ENCODE measurements at places on chromosomes 7 and 10.

DNA sequence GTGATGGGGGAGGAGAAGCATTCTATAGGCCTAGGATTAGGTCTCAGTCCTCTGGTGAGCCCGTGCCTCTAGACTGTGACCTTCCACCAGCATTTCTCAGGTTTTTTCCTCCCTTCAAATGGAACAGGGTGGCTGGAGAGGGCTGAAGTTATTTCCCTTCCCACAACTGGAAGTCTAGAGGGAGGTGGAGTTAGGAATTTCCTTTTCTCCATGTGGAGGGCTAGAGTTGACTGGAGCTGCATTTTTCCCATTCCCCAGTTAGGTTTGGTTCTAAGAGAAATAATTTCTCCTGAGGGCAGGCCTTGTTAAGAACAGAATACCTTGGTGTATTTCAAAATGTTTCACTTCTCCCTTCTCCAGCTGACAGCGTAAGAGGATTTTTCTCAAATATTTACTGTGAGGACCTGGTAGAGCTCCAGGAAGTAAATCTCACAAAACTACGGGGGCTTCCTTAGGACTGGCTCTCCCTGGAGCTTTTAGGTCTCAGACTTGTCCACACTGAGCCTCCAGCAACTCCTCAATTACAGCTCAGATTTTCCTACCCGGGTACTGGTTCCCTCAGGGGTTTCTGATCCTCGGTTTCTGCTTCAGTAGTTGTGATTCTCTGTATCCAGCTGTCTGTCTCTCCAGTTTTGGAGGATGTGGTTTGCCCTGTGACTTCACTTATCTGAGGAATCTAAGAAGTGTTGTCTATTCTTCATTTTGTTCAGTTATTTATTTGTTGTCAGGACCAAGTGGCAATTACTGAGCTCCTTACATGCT is 6.0 kb upstream of the REEP3 start:
- no peak for DNase-seq

GRCh38 chr7:15503603-15504290 is 58.1 kb downstream of the AGMO start:
- no peak for DNase-seq

DNA sequence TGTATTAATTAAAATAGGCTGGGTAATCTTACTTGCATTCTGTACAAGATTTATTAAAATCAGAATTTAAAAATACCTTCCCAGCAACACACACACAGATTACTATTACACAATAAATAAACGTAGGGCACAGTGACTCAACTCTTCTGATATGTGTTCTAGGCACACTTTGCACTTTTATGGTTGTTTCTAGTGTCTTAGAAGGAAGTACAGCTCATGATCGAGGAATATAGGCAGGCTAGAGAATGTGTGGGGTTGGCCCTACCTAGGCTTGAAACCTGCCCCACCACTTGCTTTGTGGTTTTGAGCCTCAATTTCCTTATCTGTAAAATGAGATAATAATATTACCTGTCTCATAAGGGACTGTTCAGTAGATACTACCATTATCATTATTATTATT is 30.5 kb downstream of the ARMC3 start:
- DNase-seq = no peak

GRCh38 chr10:63698787-63699150 is 177.6 kb downstream of the REEP3 start:
- DNase-seq = no peak

DNA sequence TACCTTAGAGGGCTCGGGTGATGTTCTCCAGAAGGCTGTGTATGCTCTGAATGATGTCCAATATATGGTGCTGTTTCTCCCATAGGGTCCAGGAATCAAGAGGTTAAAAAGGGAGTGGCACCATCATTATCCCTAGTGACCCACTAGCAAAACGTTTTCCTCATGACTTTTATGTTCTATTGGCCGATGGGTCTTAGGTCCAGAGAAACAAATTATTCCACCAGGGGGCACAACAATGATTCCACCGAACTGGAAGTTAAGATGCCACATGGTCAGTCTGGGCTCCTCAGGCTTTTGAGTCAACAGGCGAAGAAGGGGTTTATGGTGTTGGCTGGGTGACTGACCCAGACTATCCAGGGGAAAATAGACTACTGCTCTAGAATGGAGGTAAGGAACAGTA is 256.1 kb downstream of the COBL start:
- DNase-seq = no peak

GRCh38 chr10:79413196-79413595 is 32.2 kb downstream of the ZCCHC24 start:
- no peak for DNase-seq

DNA sequence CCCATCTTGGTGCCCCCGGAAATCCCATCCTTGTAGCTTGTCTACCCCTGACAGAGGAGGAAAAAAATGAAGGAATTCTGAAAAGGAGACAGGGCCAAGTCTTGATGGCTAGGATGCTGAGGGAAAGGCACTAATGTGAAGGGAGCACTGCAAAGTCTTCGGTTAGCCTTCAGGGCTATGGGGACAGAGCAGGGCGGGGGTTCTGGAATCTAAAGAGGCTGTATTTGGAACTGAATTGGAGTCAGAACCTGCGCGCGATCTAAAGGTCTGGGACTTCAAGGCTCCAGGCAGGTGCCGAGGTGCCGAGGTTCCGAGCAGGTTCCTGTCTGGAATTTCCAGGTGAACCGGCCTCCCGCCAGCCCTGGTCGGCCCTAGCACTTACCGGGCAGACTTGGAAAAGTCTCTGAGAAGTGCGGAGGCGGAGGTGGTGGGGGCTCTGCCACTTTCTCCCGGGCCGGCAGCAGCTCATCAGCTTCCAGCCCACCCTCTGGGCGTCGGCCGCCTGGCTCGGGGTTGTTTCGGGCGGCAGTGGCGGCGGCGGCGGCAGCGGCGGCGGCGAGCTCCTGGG is 781 bp downstream of the GBX1 start:
- no peak for DNase-seq

- no peak for DNase-seq
Measured at GRCh38 chr7:92359801-92360200, 87.5 kb upstream of the GATAD1 start.
